ENCODE measurements at places on chromosomes 7 and 10.

DNA sequence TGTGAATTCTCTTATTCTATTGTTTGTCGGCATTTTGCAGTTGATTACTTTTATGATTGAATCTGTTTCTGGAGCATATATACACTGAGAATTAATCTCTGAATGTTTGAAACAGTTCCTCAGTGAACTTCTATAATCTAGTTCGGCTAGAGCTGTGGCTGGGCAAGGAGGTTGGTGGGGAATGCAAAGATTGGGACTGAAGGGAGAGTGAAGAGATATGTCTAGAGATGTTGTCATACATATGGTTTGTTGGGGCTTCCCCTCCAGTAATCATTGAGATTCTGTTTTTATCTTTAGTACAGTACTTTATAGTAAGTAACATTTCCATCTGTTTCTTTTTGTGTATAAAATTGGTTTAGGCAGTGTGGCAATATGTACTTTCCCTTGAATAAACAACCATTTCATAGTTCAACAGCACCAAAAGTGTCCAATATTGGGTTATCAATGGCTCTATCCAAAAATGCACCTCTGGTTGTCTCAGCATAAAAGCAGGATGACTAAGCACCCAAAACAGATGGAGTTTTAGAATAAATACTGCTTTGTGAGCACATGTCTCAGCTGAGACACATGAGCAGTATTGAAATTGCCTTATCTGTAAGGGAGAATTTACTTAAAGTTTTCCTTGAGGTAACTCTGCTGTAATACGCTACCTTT lies 36.7 kb downstream of the WAC start:
- DNase-seq: no peak

DNA sequence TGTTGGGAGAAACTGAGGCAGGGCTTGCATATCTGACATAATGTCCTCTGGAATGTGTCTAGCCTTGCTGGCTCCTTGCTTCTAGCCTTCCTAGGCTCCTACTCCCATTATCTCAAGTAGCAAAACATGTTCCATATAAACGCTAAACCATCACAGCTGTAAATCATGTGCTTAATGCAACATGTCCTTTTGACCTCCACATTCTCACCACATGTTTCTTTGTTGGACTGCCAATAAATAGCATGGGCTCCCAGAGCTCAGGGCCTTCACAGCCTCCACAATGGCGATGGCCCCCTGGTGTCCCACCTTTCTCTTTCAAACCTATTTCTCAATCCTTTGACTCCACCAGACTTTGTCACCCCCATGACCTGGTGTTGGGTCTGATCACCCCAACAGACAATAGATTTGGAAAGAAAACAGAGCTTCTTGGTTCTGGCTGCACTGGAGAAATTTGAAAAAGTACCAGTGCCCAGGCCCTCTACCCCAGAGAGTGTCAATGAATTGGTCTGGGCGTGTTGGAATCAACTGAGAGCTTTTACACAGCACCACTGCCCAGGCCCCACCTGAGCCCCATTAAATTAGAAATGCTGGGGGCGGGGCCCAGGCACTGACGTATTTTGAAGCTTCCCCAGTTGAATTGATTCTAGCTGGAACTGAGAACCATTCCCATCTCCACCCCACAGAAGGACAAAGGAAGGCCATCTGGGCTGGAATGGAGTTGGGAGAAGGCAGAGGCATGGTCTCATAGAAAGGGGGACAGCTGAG lies 41.3 kb upstream of the GGCT start:
- no peak for DNase-seq

DNA sequence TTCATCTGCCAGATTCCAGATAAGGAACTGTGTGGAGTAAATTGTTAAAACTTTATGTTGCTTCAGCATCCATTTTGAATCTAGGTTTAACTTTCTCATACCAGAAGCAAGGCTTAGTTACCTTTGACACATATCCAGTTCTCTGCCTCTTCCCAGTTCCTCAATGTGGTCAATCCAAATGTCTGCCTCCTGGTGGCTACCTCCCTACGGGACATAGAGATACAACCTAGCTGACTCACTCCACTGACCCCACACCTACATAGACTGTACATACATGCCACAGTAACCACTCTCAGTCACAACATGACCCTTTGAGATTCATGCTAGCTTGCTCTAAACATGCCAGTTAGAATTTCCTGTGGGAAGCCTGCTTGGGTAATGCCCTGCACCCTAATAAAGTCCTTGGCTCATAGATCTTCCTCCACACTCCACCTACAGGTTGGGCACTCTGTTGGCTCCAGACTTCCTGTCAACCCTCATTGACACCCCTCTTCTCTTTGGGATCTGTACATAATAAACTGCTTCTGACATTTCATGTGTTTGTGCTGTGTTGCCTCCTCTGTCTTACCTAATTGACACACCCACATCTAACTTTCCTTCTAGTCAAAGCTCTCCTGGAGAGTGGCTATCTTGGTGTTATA lies 278.1 kb downstream of the HTR7 start:
- peak; percentile 91 for DNase-seq

DNA sequence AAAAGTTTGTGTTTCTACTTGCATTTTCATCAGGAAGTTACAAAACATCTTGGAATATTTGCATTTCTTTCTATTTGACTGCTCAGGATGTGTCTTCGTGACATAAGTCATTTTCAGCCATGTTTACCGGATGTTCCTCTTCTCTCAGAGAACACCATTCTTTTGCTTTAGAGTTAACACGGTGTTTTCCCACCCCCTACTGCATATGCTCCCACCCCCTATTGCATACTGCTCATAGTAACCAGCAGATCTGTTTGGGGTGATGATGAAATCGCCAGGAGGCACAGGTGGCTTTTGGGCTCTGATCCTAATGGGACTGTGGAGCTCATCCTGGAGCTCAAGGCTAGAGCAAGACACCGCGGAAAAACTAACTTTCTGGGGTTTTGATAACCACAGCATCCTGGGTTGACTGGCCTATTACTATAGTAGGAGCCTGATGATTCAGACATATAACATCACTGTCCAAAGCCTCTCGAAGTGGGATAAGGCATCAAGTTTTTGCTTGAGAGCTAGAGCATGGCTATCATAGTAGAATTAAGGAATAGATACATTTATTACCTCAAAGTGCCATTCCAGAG lies 65.1 kb upstream of the BET1 start:
- DNase-seq: peak; percentile 17

- peak; percentile 63 for DNase-seq
Measured at GRCh38 chr10:21517134-21518031, 8.1 kb downstream of the SKIDA1 start.

DNA sequence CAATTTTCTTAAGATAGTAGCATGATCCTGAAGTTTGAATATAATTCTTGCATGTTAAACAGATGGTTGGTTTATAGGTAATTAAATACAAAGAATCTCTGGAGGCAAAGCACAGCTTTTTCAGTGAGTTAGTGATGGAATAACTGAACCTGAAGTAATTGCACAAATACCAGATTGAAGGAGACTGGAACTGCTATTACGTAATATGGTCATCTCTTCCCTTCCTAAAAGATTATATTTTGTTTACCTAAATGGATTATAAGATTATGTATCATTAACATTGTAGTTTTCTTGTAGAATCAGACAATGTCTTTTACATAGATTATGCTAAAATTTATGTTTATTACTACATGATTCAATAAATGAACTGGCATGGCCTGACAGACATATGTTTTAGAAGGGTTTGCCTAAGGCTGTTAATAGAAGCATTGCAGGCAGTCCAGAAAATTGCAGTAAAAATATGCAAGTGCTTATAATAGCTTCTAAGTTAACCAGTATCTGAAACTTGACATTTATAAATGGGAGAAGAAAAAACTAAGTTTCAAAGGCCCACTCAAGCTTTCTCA lies 35.8 kb upstream of the GPR37 start:
- DNase-seq: no peak

DNA sequence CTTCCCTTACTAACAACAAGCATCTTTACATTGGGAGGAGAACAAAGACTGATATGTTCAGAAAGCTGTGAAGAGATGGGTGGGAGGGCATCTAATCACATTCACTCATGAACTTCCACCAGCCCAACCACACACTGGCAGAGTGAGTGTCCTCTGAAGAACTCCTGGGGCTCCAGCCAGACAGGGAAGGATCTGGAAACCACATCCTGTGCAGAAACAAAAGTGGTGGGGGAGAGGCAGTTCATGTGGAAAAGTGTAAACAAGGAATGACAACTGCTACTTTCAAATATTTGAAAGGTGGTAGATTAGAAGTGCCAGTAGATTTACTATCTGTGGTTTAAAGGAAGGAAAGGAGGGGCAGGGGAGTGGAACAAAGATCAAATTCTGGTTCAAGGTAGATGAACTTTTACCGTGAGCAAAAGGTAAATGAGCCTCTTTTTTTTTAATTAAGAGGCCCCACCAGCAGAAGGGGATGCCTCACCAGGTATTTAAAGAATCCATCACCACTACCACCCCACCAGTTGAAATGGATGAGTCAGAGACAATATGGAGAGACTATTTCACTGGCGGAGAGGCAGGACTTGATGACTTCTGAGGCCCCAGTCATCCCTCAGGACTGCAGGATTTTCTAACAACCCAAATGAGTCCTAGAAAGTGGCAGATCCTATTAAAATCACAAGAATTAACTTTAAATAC lies 34.5 kb downstream of the GOT1 start:
- peak; percentile 91 for DNase-seq

- no peak for DNase-seq
Measured at GRCh38 chr10:75703191-75703854, 271.9 kb downstream of the LRMDA start.

DNA sequence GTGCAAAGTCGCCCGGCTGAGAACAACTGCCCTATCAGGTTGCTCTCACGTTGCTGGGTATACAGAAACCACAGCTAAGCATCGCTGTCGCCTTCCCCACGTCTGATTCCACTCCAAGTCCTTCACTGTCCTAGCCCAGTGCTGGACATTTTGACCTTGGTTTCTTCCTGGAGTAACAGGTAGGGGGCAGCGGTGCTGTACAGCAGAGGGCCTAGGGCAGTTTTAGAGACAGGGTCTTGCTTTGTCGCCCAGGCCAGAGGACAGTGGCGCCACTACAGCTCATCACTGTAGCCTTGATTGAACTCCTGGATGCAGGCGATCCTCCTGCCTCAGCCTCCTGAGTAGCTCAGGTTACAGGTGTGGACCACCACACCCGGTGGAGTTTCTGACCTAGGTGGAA lies 2.6 kb downstream of the CLDN15 start:
- DNase-seq: no peak

DNA sequence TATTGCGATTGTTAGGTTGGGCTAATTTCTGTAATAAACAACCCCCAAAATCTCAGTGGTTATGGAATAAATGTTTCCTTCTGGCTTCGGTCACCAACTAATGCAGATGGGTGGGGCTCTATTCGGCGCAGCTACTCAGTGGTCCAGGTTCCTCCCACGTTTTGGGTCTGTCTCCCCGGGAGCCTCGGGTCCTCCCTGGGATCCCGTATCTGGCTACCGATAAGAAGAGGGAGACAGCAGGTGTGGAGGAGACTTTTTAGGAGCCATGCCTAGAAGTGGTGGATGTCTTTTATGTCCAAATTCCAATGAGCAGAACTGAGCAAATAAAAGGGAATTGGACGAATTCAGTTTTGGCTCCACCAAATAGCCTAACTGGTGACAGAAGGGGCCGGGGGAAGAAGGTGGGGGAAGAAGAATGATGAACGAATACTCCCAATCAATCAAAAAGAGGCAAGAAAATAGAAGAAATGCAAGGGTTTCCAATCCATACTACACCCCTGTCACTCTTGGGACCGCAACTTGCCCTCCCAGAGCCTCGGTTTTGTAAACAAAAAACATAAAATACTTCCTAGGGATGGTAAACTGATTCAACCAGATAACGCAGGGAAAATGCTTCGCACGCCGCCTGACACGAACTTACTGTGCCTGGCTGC lies 498 bp upstream of the C10orf53 start:
- no peak for DNase-seq

- peak; percentile 62 for DNase-seq
Measured at GRCh38 chr10:71383972-71384687, 12.6 kb upstream of the CDH23 start.

DNA sequence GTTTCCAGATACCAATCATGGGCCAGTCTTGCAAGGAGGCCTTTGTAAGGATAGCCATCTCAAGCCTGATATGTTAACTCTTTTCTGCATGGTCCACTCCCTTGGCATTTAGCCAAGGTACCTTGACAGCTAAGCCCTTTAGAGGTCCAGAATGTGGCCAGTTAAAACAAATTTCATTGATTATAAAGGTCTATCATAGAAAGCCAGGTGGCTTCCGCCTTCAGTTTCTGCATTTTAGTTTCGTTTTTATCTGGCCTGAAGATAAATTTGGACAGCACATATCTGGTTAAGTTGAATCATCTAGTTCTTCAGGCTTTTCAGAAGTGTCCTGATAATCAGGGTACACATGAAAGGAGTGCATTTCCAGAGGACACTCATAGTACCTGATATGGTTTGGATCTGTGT lies 30.7 kb downstream of the ANKIB1 start:
- DNase-seq: no peak
